ENCODE measurements at places on chromosomes 2 and 18. TPM values are rescaled to one million over a fixed set of nuclear protein-coding genes. Genes with fewer than 3 reads are reported as not detected.

The DSG3 gene
- total RNA-seq: not detected

The PLEKHH2 gene
- total RNA-seq: 2.2 TPM

The PKDCC gene
- total RNA-seq: 9.9 TPM

The CXCR1 gene
- total RNA-seq: not detected

The ADGRF3 gene
- under 0.01 TPM for total RNA-seq

GRCh38 chr2:224837066-224837465 lies 120.9 kb upstream of the CCDC195 start:
- no peak for DNase-seq

DNA sequence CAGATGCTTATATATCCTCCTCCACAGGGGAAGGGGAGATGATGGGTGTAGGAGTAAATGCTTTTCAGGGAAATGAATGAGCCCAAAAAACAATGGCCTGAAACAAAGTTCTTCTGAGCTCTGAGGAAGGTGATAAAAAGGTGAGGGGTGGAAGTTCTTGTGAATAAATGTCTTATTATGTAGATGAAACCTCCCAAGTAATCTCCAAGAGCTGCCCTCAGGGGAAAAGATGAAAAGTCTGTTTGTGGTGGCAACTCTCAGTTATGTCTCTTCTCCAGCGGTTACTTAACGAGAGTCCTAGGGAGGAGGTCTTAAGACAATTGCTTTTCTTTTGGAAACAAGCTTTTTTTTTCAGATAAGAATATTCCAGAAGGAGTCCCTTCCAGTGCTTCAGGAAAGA lies 115.5 kb upstream of the CHAC2 start:
- no peak for DNase-seq

- peak; percentile 76 for DNase-seq
Measured at GRCh38 chr2:191748059-191748461, 70.1 kb downstream of the NABP1 start.

DNA sequence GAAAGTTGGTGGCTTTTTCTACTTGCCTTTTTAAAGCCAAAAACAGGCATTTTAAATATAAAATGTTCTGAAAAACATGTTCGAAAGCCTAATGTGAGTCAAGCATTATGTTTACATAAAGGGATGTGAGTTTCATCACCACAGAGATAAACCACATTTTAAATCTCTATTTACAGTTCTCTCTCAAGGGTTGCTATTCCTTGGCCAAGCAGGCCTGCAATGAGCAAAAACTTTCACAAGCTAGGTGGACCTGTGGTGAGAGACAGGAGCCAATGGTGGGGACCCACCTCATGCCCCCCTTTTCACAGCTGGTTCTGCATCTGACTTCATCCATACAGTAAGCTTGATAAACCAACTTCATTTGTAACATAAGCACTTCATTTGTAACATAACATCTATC lies 65.1 kb downstream of the CUL3 start:
- DNase-seq: peak; percentile 76

GRCh38 chr2:195016841-195017240 lies 640.2 kb upstream of the SLC39A10 start:
- DNase-seq: no peak

- peak; percentile 56 for DNase-seq
Measured at GRCh38 chr2:38601463-38602135, 1.1 kb downstream of the HNRNPLL start.

GRCh38 chr18:80196528-80197320 lies 50.6 kb downstream of the PARD6G start:
- DNase-seq: peak; percentile 23

Data from GM23248 (cell line).